Osteocyte (in vitro differentiated cells): ENCODE measurements at places on chromosomes 12 and 14. TPM values are rescaled to one million over a fixed set of nuclear protein-coding genes. Genes with fewer than 3 reads are reported as not detected.

The LTB4R2 gene
- 12.5 and 14.9 TPM in 2 replicates for total RNA-seq

The IFI27 gene
- 1.5 and 2.6 TPM in 2 replicates for total RNA-seq

The TOMM20L gene
- not detected in 2 replicates for total RNA-seq

The C12orf57 gene
- total RNA-seq = 287 and 309 TPM in 2 replicates

- peaks cover 35% of the 10 kb centered on the region for H3K4me1 ChIP-seq
- H3K27me3 ChIP-seq = no peaks in the 10 kb centered on the region
- H3K36me3 ChIP-seq = peaks cover 8% of the 10 kb centered on the region
- no peak overlapping the region for H3K27ac ChIP-seq
These were observed 179.0 kb downstream of the TSPAN9 start for GRCh38 chr12:3256103-3256631.

- no peak overlapping the region for H3K27ac ChIP-seq
- H3K36me3 ChIP-seq = no peaks in the 10 kb centered on the region
- DNase-seq = no peak
- no peak overlapping the region for H3K4me3 ChIP-seq
- H3K27me3 ChIP-seq = no peaks in the 10 kb centered on the region
These were observed 35.8 kb downstream of the GRIN2B start for GRCh38 chr12:13945641-13946040.

DNA sequence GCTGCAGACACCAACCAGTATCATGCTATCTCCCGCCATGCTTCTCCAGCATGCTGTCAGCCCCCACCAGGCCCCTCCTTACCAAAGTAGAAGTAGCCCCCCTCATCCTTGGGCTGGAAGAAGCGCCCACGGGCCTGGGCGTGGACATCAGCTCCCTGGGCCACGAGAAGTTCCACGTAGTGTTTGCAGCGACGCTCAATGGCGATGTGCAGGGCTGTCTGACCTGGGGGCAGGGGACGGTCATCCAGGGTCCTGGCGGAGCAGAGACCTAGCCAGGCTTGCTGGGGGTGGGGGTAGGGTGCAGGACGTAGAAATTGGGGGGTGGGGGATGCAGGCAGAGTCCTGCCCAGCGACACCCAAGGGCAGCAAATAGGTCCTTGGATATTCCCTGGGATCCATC is 32.7 kb downstream of the TRPV4 start:
- H3K4me3 ChIP-seq = no peak overlapping the region
- peaks cover 4% of the 10 kb centered on the region for H3K27me3 ChIP-seq
- no peaks in the 10 kb centered on the region for H3K36me3 ChIP-seq
- no peak overlapping the region for H3K27ac ChIP-seq

DNA sequence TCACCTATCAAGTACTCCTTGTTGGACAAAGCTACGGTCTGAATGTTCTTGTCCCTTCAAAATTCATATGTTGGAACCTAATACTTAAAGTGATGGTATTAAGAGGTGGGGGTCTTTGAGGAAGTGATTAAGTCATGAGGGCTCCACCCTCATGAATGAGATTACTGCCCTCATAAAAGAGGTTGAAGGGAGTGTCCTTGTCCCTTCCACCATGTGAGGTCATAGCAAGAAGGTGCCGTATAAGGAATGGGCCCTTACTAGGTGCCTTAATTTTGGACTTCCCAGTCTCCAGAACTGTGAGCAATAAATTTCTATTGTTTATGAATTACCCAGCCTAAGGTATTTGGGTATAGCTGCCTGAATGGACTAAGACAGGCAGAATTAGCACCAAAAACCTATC is 191.1 kb upstream of the NUDT4 start:
- DNase-seq = no peak
- H3K27ac ChIP-seq = no peak overlapping the region
- H3K4me1 ChIP-seq = peaks cover 8% of the 10 kb centered on the region
- no peaks in the 10 kb centered on the region for H3K27me3 ChIP-seq
- H3K4me3 ChIP-seq = no peak overlapping the region

DNA sequence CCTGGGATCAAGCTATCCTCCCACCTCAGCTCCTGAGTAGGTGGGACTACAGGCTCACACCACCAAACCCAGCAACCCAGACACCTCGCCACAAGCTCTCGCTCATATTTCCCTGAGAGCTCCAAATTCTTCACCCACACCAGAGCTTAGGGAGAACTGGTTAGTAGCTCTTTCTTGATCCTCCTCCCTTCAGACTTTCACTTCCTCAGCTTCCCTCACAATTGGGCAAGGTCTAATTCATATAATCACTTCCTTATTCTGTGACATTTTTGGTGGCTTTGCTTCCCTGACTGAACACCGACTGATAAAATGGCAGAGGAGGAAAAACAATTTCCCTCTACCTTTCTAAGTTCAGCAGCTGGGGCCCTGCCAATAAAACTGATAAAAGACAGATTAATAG is 88.5 kb downstream of the GXYLT1 start:
- no peak overlapping the region for H3K27ac ChIP-seq
- H3K27me3 ChIP-seq = peaks cover 9% of the 10 kb centered on the region
- no peaks in the 10 kb centered on the region for H3K36me3 ChIP-seq
- no peaks in the 10 kb centered on the region for H3K4me1 ChIP-seq

- H3K27ac ChIP-seq = no peak overlapping the region
- H3K36me3 ChIP-seq = peaks cover 3% of the 10 kb centered on the region
- no peak overlapping the region for H3K4me3 ChIP-seq
- no peak for DNase-seq
These were observed 5.0 kb downstream of the SLC39A5 start for GRCh38 chr12:56234746-56235436.

GRCh38 chr14:72839753-72840607 is 53.9 kb downstream of the DPF3 start:
- DNase-seq = no peak
- H3K27ac ChIP-seq = no peak overlapping the region
- H3K27me3 ChIP-seq = no peaks in the 10 kb centered on the region

GRCh38 chr14:22551605-22551997 is 37.4 kb downstream of the DAD1 start:
- H3K4me3 ChIP-seq = no peak overlapping the region
- no peak for DNase-seq
- H3K4me1 ChIP-seq = peaks cover 61% of the 10 kb centered on the region
- peak overlapping the region; percentile 25 for H3K27ac ChIP-seq
- no peaks in the 10 kb centered on the region for H3K36me3 ChIP-seq

DNA sequence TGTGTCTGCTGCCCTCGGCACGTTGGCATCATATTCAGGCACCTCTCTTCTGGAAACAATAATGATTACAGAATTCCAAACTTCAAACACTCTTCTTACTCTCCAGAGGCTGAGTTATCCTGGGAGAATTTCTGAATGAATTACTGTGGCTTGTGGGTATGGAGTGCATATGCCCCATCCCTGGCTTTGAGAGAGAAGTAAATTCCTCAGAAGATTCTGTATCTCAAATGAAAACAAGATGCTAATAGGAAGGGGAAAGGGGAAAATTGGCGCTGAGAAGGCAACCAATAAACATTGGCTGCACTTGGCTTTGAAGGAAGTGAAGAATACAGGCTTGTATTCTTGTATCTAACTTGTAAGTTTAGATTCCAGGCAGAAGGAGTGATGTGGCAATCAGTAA is 132.0 kb upstream of the NOVA1 start:
- H3K4me3 ChIP-seq = no peak overlapping the region
- H3K27me3 ChIP-seq = no peaks in the 10 kb centered on the region
- no peaks in the 10 kb centered on the region for H3K4me1 ChIP-seq
- no peak for DNase-seq

- no peak overlapping the region for H3K27ac ChIP-seq
- H3K36me3 ChIP-seq = peaks cover 41% of the 10 kb centered on the region
- peaks cover 27% of the 10 kb centered on the region for H3K4me1 ChIP-seq
- no peak for DNase-seq
These were observed 24.0 kb downstream of the DICER1 start for GRCh38 chr14:95133282-95133681.
